ENCODE measurements at places on chromosomes 11 and 22. TPM values are rescaled to one million over a fixed set of nuclear protein-coding genes. Genes with fewer than 3 reads are reported as not detected.

- H3K36me3 ChIP-seq = no peaks in the 10 kb centered on the region
- H3K27me3 ChIP-seq = no peaks in the 10 kb centered on the region
- no peak overlapping the region for H3K27ac ChIP-seq
- H3K4me1 ChIP-seq = no peaks in the 10 kb centered on the region
- DNase-seq = no peak
Observed at GRCh38 chr11:130613396-130613795, 165.0 kb downstream of the ADAMTS15 start.

The LRRN4CL gene
- total RNA-seq = 1.0 TPM

GRCh38 chr11:116112087-116112935 lies 608.1 kb upstream of the CADM1 start:
- no peaks in the 10 kb centered on the region for H3K36me3 ChIP-seq
- no peak overlapping the region for H3K4me3 ChIP-seq
- DNase-seq = no peak

GRCh38 chr11:127149410-127149809 lies 148.8 kb upstream of the KIRREL3 start:
- no peaks in the 10 kb centered on the region for H3K27me3 ChIP-seq
- no peak for DNase-seq
- no peaks in the 10 kb centered on the region for H3K4me1 ChIP-seq
- no peak overlapping the region for H3K4me3 ChIP-seq

The PHOX2A gene
- total RNA-seq = not detected

- H3K27ac ChIP-seq = no peak overlapping the region
- DNase-seq = no peak
- H3K4me3 ChIP-seq = no peak overlapping the region
- peaks cover 15% of the 10 kb centered on the region for H3K4me1 ChIP-seq
- H3K27me3 ChIP-seq = no peaks in the 10 kb centered on the region
Observed at GRCh38 chr11:64379160-64379559, 20.2 kb downstream of the RPS6KA4 start.

DNA sequence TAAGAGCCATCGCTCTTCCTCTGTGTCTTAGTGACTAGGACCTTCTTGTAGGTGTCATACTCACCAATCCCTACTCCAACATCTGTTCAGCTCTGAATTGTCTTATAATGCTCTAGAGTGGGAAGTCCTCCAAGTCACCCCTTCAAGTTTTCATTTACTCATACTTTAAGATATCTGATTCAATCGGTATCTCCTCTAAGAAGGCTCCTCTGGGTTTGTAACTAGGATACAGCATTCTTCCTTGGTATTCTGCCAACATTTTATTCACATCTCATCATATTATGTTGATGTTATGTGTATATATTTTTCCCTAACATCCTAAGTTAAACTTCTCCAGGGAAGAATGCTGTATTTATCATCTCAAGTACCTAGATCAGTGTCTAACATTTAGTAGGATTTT lies 662.1 kb downstream of the NTM start:
- no peaks in the 10 kb centered on the region for H3K36me3 ChIP-seq
- H3K4me3 ChIP-seq = no peak overlapping the region
- H3K27ac ChIP-seq = no peak overlapping the region
- no peaks in the 10 kb centered on the region for H3K27me3 ChIP-seq

GRCh38 chr11:119754199-119754598 lies 25.2 kb upstream of the NECTIN1 start:
- no peaks in the 10 kb centered on the region for H3K36me3 ChIP-seq
- H3K27ac ChIP-seq = no peak overlapping the region
- no peak overlapping the region for H3K4me3 ChIP-seq
- no peak for DNase-seq

GRCh38 chr22:33163815-33164214 lies 105.6 kb upstream of the SYN3 start:
- H3K4me3 ChIP-seq = no peak overlapping the region
- no peak overlapping the region for H3K27ac ChIP-seq
- H3K36me3 ChIP-seq = no peaks in the 10 kb centered on the region
- DNase-seq = no peak
- H3K27me3 ChIP-seq = peaks cover 86% of the 10 kb centered on the region

DNA sequence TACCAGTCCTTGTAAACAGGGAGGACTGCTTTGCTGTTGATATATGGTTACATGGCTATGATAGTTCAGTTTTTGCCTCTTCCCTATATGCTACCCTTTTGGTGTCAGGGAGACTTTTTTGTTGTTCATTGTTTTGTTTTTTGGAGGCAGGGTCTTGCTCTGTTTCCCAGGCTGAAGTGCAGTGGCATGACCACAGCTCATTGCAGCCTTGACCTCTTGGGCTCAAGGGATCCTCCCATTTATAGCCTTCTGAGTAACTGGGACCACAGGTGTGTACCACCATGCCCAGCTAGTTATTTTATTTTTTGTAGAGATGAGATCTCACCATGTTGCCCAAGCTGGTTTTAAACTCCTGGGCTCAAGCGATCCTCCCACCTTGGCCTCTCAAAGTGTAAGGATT lies 38.6 kb upstream of the SPTBN2 start:
- no peak for DNase-seq
- no peak overlapping the region for H3K27ac ChIP-seq
- H3K27me3 ChIP-seq = no peaks in the 10 kb centered on the region
- no peaks in the 10 kb centered on the region for H3K4me1 ChIP-seq
- H3K36me3 ChIP-seq = no peaks in the 10 kb centered on the region
- no peak overlapping the region for H3K4me3 ChIP-seq

The APOL4 gene
- total RNA-seq = not detected

- H3K36me3 ChIP-seq = no peaks in the 10 kb centered on the region
- H3K27ac ChIP-seq = no peak overlapping the region
- H3K4me3 ChIP-seq = no peak overlapping the region
- peak; percentile 59 for DNase-seq
- H3K27me3 ChIP-seq = no peaks in the 10 kb centered on the region
Observed at GRCh38 chr11:67648140-67648795, 2.3 kb downstream of the ACY3 start.

DNA sequence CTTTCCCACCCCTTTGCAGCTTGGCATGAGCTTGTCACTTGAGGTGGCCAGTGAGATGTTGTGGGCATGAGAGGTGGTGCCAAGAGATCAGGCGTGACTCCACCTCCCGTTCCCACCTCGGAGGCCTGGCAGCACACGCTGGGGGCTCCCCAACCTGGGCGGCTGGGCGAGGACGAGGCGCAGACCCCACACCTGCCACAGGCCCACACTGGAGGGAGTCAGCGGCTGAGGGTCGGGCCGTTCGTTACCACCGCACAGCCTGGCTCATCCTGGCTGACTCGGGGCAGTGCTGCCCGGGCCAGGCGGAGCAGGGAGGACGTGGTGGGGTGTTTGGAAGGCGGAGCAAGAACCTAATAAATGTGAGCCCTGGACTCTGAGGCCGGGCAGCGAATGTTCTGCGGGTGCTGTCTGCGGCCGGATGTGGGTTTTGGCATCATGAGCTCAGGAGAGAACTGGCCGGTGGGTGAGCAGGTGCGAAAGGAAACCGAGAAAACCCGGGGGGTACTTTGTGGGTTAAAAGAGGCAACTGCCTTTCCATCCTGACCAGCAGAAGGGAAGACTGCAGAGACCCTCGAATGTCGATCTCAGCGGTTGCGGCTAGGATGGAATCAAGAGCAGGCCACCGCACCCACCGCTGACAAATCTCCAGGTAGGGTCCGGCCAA lies 10.2 kb upstream of the IFITM3 start:
- no peak overlapping the region for H3K4me3 ChIP-seq
- no peak for DNase-seq
- no peaks in the 10 kb centered on the region for H3K36me3 ChIP-seq
- H3K4me1 ChIP-seq = no peaks in the 10 kb centered on the region
- H3K27ac ChIP-seq = no peak overlapping the region

DNA sequence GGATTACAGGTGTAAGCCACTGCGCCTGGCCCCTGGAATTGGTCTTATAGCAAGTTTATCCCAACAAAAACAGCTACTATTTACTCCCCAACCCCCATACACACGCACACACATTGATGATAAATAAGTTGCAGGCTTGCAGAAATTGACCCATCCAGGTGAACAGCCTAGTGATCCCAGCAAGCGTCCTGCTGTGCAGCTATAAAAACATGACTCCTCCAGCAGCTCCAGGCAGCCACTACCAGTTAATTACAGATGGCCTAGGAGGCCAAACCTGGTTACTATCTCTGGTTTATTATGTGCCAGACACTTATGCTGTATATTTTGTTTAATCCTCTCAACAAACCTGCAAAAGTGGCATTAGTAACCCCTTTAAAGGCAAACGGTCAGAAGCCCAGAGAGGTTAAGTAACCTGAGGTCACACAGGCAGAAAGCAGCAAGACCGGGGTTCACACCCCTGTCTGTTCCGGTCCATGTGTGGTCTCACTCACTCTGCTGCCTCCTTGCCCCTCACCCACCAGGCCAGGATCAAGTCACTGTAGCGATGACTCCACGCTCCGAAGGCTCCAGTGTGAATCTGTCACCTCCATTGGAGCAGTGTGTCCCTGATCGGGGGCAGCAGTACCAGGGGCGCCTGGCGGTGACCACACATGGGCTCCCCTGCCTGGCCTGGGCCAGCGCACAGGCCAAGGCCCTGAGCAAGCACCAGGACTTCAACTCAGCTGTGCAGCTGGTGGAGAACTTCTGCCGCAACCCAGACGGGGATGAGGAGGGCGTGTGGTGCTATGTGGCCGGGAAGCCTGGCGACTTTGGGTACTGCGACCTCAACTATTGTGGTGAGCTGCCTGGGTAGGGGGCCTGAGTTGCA lies 6.6 kb downstream of the F2 start:
- H3K27me3 ChIP-seq = no peaks in the 10 kb centered on the region
- DNase-seq = no peak
- no peak overlapping the region for H3K4me3 ChIP-seq
- no peaks in the 10 kb centered on the region for H3K36me3 ChIP-seq
- H3K4me1 ChIP-seq = no peaks in the 10 kb centered on the region
- no peak overlapping the region for H3K27ac ChIP-seq

The SHISAL1 gene
- total RNA-seq = 0.94 TPM

The PATE2 gene
- total RNA-seq = 1.3 TPM

The B4GALNT4 gene
- 6.1 TPM for total RNA-seq

The VPREB1 gene
- total RNA-seq = not detected

GRCh38 chr22:45469281-45470073 lies 33.2 kb upstream of the FBLN1 start:
- H3K36me3 ChIP-seq = no peaks in the 10 kb centered on the region
- peak overlapping the region; percentile 91 for H3K27ac ChIP-seq
- DNase-seq = peak; percentile 92
- peak overlapping the region; percentile 47 for H3K4me3 ChIP-seq
- no peaks in the 10 kb centered on the region for H3K27me3 ChIP-seq

- no peaks in the 10 kb centered on the region for H3K4me1 ChIP-seq
- H3K27me3 ChIP-seq = no peaks in the 10 kb centered on the region
- H3K36me3 ChIP-seq = no peaks in the 10 kb centered on the region
Observed at GRCh38 chr11:12274558-12275197, 102.7 kb upstream of the PARVA start.

The CALCB gene
- total RNA-seq = not detected

DNA sequence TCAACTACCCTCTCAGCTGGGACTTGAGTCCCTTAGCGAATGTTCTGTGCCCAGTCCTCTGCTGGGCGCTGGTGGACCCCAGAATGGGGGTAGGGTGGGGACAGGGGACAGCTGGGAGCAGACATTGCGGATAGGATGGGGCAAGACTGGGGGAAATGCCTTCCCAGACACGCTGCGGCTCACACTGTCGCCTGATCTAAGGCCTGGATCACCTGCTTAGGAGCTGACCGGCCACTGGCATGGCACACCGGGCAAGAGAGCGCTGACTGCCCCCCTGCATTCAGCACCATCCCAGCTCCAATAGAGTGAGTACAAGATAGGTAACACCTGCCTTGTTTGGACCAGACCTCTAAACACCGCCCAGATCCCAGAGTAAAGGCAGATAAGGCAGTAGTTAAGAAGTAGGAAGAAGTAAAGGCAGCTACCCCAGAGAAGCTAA lies 1.4 kb downstream of the ARVCF start:
- H3K36me3 ChIP-seq = no peaks in the 10 kb centered on the region
- H3K4me3 ChIP-seq = no peak overlapping the region
- H3K4me1 ChIP-seq = no peaks in the 10 kb centered on the region
- no peak for DNase-seq

- peaks cover 34% of the 10 kb centered on the region for H3K4me1 ChIP-seq
- no peak overlapping the region for H3K27ac ChIP-seq
- H3K4me3 ChIP-seq = no peak overlapping the region
- H3K36me3 ChIP-seq = no peaks in the 10 kb centered on the region
- DNase-seq = no peak
Observed at GRCh38 chr11:122833846-122834464, 4.3 kb upstream of the CRTAM start.

The ZC3H12C gene
- total RNA-seq = 9.3 TPM

- no peak overlapping the region for H3K27ac ChIP-seq
- H3K36me3 ChIP-seq = no peaks in the 10 kb centered on the region
- DNase-seq = peak; percentile 28
- no peak overlapping the region for H3K4me3 ChIP-seq
- H3K4me1 ChIP-seq = peaks cover 6% of the 10 kb centered on the region
- no peaks in the 10 kb centered on the region for H3K27me3 ChIP-seq
Observed at GRCh38 chr11:16632295-16633200, 105.9 kb upstream of the C11orf58 start.

The DNAJC4 gene
- total RNA-seq = 55.0 TPM

The DTX4 gene
- total RNA-seq = 28.4 TPM

DNA sequence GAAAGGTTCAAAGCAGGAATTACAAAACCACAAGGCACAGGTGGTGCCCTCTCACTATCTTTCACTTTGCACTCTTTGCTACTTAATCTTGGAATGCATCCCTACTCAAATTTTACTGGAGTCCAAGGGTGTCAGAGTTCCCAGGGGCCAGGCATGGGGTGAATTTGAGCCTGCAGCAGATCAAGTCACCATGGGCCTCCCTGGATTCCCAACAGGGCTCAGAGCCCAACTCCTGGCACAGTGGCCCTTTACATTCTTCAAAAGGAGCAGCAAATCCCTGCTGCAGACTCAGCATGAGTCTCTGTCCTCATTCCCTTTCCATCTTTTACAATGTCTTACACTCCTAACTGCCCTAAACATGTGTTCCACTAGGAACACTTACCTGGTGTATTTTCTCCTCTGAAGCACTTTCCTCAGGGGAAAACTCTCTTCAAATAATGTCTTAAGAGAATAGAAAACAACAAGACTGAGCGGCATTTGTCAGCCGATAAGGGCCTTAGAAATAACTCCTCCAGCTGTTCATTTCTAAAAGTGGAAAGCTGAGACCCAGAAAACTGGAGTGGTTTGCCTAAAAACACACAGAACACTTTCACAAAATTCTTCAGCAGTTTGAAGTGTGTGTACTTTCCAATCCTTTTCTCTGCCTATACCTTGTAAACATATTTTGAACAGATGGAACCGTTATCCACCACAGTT lies 596.0 kb downstream of the INSC start:
- no peak for DNase-seq
- no peak overlapping the region for H3K27ac ChIP-seq
- no peaks in the 10 kb centered on the region for H3K27me3 ChIP-seq
- no peak overlapping the region for H3K4me3 ChIP-seq

DNA sequence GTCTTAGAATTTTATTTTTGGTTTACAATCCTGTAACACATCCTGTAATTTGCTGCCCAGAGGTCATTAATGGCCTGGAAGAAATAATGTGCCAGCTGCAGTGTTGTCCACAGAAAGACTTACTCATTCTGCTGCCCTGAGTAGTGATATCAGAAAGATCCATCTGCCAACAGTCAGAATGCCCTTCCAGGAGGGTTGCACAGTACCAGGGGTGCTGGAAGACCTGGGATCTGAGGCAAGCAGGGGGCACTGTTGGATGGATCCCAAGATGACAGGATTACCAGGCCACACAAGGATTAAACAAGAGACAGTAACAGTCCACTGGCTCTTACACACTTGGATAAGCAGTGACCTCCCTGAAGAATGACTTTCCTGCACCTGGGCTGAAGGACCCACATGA lies 93.8 kb upstream of the TOP3B start:
- no peaks in the 10 kb centered on the region for H3K27me3 ChIP-seq
- H3K36me3 ChIP-seq = no peaks in the 10 kb centered on the region
- no peak for DNase-seq
- no peaks in the 10 kb centered on the region for H3K4me1 ChIP-seq

The OR52H1 gene
- total RNA-seq = not detected

- DNase-seq = no peak
Observed at GRCh38 chr11:128389461-128389976, 197.8 kb downstream of the ETS1 start.
